ENCODE measurements at places on chromosomes 4 and X.

DNA sequence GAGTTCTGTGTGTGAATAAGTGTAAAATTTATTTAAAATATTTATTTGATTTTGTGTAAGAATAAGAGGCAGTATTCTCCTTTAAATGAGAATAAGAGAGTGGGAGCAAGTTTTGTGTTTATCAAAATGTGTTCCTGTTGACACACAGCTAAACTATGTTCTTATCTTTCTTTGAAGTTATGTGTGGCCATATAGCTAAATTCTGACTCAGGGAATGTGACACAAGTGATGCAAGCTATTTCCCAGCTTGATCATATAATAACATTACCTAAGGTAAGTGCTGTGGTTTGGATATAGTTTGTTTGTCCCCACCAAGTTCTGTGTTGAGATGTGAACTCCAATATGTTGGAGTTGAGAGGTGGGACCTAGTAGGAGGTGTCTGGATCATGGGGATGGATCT, 740.0 kb upstream of the IGFBP7 start:
- no peak for DNase-seq

GRCh38 chr4:139316733-139317132, 14.5 kb upstream of the NDUFC1 start:
- no peak for DNase-seq

DNA sequence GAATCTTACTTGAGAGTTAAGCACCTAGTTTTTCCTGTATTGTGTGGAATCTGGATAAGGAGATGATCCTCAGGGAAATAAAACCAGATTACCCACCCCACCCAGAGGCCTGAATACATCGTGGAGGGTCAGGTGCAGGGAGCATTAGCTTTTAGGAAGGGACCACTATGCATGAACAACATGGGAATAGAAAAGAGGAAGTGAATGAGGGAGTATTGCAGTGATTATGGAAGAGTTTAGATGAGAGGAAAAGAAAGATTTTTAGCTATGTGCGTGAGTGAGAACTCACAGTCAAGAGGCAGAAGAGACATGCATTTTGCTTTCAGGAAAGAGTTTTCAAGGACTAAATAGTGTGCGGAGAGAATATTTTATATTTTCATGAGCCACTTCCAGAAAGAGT, 222.3 kb upstream of the S100G start:
- no peak for DNase-seq

- DNase-seq, result no peak
Observed at GRCh38 chr4:102860611-102861324, 8.0 kb upstream of the CISD2 start.

GRCh38 chrX:101395789-101396188, 5.0 kb downstream of the RPL36A start:
- DNase-seq, result no peak

DNA sequence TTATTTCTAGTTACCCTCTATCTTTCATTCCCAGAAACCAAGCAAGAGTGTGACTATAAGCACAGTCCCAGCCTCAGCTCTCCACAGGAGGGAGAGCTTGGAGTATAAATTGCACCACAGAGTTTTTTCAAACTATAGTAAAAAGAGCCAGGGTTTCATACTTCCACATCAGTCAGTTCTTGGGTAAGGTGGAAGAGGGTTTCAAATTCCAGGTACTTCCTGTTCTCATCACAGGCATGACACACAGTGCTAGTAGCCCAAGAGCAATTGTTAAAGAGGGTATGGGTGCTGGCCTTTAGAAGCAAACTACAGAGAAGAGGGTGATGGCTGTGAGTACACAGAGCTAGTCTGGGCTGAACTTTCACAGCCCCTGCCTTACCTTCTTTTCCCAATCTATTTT, 5.7 kb upstream of the IL1RAPL1 start:
- no peak for DNase-seq

GRCh38 chr4:62676962-62677361, 1476.8 kb downstream of the ADGRL3 start:
- no peak for DNase-seq

- DNase-seq, result no peak
Observed at GRCh38 chrX:99394456-99394855, 1015.6 kb downstream of the PCDH19 start.

GRCh38 chr4:139849219-139849618, 183.6 kb downstream of the MGST2 start:
- DNase-seq, result no peak

GRCh38 chrX:38192007-38192810, 28.5 kb downstream of the SRPX start:
- DNase-seq, result no peak

DNA sequence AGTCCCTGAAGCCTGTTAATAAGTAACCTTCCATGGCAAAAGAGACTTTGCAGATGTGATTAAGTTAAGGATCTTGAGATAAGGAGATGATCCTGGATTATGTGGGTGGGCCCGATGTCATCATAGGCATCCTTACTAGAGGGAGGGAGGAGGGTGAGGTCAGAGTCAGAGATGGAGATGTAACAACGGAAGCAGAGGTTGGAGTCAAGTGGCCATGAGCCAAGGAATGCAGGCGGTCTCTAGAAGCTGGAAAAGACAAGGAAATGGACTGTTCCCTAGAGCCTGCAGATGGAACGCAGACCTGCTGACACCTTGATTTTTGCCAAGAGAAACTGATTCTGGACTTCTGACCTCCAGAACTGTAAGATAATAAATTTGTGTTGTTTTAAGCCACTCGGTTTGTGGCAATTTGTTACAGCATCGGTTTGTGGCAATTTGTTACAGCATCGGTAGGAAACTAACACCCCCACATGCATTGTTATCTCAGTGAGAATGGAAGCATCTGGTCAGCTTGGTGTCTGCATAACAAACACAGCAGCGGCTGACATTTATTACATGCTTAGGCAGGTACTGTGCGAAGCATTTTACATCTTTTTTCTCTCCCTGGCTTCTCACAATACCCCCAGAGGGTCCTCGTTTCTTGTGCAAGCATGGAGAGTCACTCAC, 55.6 kb downstream of the CLDN34 start:
- DNase-seq, result no peak

GRCh38 chr4:105283501-105283900, 136.8 kb downstream of the TET2 start:
- no peak for DNase-seq

GRCh38 chrX:82081027-82081426, 879.1 kb downstream of the SH3BGRL start:
- no peak for DNase-seq
